ENCODE measurements at places on chromosomes 12 and 14.
A peak's percentile ranks its signal among the peaks of the same experiment; 100 is the strongest.

DNA sequence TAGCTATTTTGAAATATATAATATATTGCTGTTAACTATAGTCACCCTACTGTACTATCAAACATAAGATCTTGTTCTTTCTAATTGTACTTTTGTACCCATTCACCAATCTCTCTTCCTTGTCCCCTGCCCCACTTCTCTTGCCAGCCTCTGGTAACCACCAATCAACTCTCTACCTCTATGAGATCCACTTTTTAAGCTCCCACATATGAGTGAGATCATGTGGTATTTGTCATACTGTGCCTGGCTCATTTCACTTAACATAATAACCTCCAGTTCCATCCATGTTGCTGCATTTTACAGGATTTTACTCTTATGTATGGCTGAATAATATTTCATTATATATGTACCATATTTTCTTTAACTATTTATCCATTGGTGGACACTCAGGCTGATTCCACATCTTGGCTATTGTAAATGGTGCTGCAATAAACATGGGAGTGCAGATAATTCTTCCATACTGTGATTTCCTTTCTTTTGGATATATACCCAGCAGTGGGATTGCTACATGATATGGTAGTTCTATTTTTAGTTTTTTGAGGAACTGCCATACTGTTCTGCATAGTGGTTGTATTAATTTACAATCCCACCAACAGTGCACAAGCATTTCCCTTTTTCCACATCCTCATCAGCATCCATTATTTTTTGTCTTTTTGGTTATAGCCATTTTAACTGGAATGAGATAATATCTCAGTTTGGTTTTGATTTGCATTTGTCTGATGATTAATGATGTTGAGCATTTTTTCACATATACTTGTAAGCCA, 33.5 kb upstream of the SPIC start:
- no peak for DNase-seq

GRCh38 chr14:75499084-75499875, 23.0 kb upstream of the BATF start:
- no peak for DNase-seq

DNA sequence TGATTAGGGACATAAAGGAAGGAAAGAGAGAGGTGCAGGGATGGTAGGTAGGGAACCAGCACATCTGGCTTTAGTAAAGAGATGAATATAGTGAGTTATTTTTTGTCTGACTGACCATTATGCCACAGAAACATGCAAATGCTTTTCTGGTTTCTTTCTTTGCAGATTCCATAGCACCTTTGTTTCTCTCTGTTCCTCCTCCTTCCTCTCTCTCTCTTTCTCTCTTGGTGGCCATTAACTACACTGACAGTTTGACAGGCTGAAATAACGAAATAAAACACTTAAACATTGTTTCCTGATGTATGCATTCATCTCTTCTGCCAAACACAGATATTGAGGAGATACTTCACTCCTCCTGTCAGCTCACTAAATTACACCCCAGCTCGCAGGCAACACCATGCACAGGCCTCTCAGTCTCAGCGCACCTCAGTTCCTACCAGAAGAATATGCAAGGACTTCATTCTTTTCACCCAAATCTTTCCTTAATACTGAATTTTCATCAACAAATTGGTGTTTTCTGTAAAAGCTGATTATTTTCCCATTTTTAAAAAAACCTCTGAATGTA, 406.9 kb upstream of the SOX5 start:
- no peak for DNase-seq

- DNase-seq: no peak
Observed at GRCh38 chr14:53740570-53740969, 216.1 kb downstream of the BMP4 start.

DNA sequence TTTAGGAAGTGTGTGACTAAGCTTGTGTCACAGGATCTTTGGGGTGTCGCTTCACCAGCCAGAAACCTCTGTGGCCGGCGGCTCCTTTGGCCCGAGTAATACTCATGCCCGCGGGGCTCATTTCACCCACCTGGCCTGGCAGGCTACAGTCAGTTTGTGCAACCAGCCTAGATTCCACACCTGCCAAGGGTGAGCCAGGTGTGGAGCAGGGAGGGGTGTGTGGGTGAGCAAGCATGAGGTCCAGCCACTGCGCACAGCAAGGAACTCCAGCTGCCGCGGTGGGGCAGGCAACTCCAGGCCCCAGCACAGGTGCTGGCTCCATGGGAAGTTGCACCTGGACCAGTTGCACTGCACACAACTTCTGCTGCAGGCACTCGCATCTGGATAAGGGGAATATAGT, 462.3 kb upstream of the LRFN5 start:
- no peak for DNase-seq

DNA sequence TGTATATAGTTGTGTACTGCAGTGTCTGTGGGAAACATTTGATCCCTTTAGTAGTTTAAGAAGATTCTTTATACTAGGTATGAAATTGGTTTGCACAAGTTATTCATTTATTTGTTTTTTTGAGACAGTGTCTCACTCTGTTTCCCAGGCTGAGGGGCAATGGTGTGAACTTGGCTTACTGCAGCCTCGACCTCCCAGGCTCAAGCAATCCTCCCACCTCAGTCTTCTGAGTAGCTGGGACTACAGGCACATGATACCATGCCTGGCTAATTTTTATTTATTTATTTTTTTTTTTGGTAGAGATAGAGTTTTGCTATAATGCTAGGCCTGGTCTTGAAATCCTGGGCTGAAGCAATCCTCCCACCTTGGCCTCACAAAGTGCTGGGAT, 209.4 kb downstream of the RASSF9 start:
- no peak for DNase-seq

- DNase-seq: no peak
Observed at GRCh38 chr12:58443981-58444371, 476.3 kb downstream of the LRIG3 start.

GRCh38 chr14:22978981-22979671, 3.2 kb downstream of the AJUBA start:
- DNase-seq: no peak

DNA sequence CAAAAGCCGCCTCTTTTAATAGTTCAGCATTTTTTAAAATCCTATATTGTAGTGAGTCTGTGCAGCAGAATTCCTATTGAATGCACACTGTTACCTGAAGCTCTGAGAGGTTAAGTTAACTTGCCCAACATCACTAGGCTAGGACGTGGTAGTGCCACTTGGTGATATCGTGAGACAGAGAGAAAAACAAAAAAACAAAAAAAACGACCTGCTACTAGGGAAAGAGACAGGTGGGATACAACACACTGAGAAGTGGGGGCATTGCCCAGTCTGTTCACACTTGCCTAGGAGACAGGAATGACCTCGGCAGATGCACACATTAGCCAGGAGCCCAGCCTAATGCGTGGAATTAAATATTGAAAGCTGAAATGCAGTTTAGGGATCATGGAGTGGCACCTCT, 129.7 kb upstream of the CCND2 start:
- DNase-seq: no peak

DNA sequence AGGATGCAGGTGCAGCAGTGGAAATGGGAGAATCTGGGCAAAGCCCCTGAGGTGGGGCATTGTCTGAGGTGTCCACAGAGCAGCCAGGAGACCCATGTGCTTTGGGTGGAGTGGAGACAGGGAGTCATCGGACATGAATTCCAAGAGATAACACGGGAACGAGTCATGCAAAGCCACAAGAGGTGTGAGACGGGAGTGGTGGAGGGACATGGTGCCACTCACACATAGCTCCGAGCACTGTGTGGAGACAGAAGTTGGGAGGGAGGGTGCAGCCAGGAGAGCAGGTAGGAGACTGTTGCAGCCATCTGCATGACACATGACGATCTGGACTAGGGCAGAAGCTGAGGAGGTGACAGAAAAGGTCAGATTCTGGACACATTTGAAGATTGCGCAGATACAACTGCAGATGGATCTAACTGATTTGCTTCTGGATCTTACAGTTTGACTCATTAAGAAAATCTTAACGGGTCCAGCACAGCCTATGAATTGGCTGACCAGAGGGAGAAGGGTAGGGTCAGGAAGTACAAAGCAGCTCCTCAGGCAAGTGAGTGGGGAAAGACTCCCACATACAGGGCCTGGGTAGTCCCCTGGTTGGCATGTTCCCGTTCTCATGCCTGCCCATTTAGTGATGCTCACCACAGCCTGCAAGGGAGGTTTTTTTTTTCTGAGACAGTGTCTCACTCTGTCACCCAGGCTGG, 379.8 kb downstream of the FUT8 start:
- DNase-seq: no peak

DNA sequence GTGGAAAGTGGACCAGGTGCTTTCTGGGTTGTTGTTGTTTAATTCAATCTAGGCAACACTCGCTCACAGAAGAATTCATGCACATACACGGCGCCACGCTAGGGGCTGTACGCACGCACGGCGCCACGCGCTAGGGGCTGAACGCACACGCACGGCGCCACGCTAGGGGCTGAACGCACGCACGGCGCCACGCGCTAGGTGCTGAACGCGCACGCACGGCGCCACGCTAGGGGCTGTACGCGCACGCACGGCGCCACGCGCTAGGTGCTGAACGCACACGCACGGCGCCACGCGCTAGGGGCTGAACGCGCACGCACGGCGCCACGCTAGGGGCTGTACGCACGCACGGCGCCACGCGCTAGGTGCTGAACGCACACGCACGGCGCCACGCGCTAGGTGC, 54.3 kb downstream of the NINJ2 start:
- DNase-seq: no peak

GRCh38 chr12:28611449-28611848, 421.2 kb downstream of the CCDC91 start:
- DNase-seq: no peak

- DNase-seq: peak; percentile 38
Observed at GRCh38 chr14:52044791-52045522, 23.9 kb downstream of the NID2 start.

- no peak for DNase-seq
Observed at GRCh38 chr14:61503167-61503801, 181.9 kb downstream of the PRKCH start.

- no peak for DNase-seq
Observed at GRCh38 chr14:34081101-34081575, 130.3 kb upstream of the EGLN3 start.

- DNase-seq: no peak
Observed at GRCh38 chr12:121451961-121452339, 52.0 kb downstream of the RNF34 start.

Data from Panc1 (cell line).